ENCODE measurements at places on chromosomes 11 and 22. TPM values are rescaled to one million over a fixed set of nuclear protein-coding genes. Genes with fewer than 3 reads are reported as not detected.

The UPK3A gene
- total RNA-seq, result not detected

The SAA4 gene
- total RNA-seq, result not detected

The ARHGAP32 gene
- 14.5 TPM for total RNA-seq

The JAML gene
- total RNA-seq, result 0.31 TPM

The MIAT gene
- total RNA-seq, result 1.2 TPM

GRCh38 chr22:38494498-38494897 is 11.6 kb downstream of the DDX17 start:
- no peak for DNase-seq
- H3K27ac ChIP-seq, result no peak overlapping the region
- peaks cover 8% of the 10 kb centered on the region for H3K4me1 ChIP-seq
- H3K27me3 ChIP-seq, result no peaks in the 10 kb centered on the region

DNA sequence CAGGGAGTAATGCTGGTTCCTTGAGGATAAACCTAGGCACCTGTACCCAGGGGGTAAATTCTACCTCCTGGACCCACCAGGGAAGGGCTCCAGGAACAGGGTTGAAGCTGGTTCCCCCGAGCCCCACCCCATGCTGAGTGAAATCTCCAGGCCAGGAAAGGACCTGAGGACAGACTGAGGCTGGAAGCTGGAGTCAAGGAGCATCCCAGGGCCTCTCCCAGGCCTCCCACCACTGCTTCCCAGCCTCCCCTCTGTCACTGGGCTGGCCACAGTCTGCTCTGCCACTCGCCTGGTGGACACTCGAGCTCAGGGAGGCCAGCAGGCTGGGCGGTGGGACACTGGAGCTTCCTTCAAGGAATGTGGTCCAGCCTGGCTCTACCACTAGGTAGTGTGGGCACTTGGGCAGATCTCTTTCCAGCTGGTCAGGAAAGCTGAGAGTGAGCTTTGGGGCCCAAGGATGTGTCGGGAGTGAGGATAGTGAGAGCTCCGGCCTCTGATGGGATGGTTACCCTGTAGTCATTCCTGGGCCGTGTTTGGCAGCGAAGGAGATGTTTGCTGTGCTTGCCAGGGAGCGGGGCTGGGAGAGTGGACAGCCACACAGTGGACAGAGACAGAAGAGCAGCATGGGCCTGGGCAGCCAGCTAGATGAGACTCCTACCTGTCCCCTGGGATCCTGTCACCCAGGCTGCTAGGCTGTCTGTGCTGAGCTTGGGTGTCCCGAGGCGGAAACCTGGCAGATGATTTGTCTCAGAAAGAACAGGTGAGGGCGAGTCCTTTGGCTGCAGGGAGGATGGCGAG is 3.4 kb downstream of the OVOL1 start:
- H3K36me3 ChIP-seq, result peaks cover 4% of the 10 kb centered on the region
- no peak overlapping the region for H3K4me3 ChIP-seq
- DNase-seq, result no peak
- H3K27me3 ChIP-seq, result peaks cover 13% of the 10 kb centered on the region
- peak overlapping the region; percentile 48 for H3K27ac ChIP-seq

- no peak overlapping the region for H3K27ac ChIP-seq
- H3K36me3 ChIP-seq, result no peaks in the 10 kb centered on the region
- no peaks in the 10 kb centered on the region for H3K27me3 ChIP-seq
- H3K4me1 ChIP-seq, result no peaks in the 10 kb centered on the region
These were observed 290.8 kb upstream of the ARHGAP42 start for GRCh38 chr11:100396266-100396665.

DNA sequence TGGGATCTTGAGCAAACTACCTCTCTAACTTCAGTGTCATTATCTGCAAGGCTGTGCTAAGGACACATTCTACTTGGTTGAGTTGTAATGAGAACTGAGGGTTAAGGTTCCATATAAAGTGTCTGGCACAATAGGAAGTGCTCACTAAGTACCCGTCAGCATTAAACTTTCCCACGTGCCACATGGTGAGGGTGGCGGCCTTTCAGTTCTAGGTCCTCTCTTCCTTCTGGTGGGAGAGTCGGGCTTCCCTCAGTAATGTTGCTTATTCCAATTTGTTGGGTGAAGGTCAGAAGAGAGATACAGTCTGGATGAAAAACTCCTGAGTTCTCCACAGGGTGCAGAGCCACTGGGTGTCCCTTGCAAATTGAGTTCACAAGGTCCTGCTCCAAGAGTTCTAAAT is 4.6 kb upstream of the CD6 start:
- H3K27ac ChIP-seq, result no peak overlapping the region
- no peak for DNase-seq
- no peak overlapping the region for H3K4me3 ChIP-seq

GRCh38 chr11:103529181-103529684 is 420.0 kb downstream of the DYNC2H1 start:
- H3K27ac ChIP-seq, result no peak overlapping the region
- H3K4me1 ChIP-seq, result no peaks in the 10 kb centered on the region
- DNase-seq, result no peak

DNA sequence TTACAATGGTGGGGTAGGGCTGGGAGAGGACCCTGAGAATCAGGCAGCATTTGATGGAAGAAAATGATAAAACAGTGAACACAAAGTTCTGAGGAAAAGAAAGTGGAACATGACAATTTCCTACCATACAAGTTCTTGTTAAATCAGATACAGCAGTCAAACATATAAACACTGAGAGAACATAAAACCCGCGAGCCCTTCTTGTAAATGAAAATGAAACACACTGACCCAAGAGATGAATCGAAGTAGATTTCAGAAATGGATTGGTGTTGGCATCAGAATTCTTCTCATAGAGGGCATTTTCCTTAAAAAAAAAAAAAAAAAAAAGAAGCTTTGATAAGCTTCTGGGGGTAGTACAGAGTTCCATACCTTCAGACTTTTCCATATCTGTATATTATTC is 134.7 kb upstream of the TMEM45B start:
- no peak for DNase-seq
- no peaks in the 10 kb centered on the region for H3K4me1 ChIP-seq
- no peak overlapping the region for H3K4me3 ChIP-seq
- H3K27me3 ChIP-seq, result no peaks in the 10 kb centered on the region
- H3K27ac ChIP-seq, result no peak overlapping the region

DNA sequence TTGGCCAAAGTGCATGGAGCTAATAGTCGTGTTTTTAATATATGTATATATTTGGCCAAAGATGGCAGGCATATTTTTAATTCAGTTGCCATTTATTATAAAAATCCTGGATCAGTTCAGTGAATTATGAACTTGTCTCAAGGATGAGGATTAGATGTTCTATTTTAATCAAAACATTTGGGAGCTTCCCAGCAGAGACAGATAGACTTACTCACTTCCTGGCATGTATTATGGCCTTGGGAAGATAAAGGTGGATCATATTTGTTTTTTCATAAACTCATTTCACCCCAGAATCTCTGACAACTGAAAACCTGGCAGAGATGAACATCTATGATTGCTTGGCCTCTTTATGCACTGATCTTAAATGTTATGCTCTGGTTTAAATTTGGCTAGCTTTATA is 148.8 kb downstream of the NCAM1 start:
- no peak for DNase-seq
- H3K27ac ChIP-seq, result no peak overlapping the region
- H3K4me1 ChIP-seq, result no peaks in the 10 kb centered on the region
- no peaks in the 10 kb centered on the region for H3K36me3 ChIP-seq

DNA sequence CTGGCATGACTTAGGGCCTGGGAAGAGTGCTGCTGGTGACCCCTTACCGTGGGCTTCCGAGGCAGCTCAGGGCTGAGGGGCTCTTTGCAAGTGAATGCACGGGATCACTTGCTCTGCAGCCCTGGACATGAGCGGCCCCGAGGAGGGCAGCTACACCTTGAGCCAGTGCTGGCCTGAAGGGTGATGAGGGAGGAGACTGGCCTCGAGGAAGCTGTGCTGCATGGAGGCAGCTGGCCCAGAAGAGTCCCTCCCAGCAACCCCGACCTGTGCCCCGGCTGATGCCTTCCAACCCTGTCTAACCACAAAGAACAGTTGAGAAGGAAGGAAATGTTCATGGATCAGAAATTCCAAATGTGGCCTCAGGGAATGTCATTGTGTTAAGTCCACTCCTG is 45.2 kb downstream of the TBX1 start:
- peaks cover 5% of the 10 kb centered on the region for H3K27me3 ChIP-seq
- no peak for DNase-seq
- peaks cover 3% of the 10 kb centered on the region for H3K4me1 ChIP-seq
- no peak overlapping the region for H3K27ac ChIP-seq

DNA sequence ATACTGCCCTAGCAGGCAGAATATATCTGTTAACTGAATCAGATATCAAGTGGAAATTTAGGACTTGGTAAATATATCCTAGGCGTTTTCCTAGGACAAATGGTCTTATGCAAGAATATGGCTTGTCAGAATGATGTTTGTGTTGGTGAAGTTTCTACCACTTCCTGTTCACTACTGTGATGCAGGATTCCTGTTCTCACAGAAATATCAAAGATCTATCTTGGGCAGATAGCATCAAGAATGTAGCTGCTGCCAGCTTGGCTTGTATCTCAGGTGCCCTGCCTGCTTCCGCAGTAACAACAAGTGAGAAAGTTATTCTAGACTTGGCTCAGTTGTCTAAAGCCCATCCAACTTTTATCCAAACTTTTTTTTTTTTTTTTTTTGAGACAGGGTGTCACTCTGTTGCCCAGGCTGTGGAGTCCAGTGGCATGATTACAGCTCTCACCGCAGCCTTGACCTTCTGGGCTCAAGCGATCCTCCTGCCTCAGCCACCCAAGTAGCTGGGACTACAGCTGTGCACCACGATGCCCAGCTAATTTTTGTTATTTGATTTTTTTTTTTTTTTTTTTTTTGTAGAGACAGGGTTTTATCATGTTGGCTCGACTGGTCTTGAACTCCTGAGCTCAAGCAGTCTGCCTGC is 61.3 kb downstream of the PPME1 start:
- no peaks in the 10 kb centered on the region for H3K4me1 ChIP-seq
- no peaks in the 10 kb centered on the region for H3K36me3 ChIP-seq
- H3K27ac ChIP-seq, result no peak overlapping the region
- H3K27me3 ChIP-seq, result peaks cover 1% of the 10 kb centered on the region
- no peak for DNase-seq

DNA sequence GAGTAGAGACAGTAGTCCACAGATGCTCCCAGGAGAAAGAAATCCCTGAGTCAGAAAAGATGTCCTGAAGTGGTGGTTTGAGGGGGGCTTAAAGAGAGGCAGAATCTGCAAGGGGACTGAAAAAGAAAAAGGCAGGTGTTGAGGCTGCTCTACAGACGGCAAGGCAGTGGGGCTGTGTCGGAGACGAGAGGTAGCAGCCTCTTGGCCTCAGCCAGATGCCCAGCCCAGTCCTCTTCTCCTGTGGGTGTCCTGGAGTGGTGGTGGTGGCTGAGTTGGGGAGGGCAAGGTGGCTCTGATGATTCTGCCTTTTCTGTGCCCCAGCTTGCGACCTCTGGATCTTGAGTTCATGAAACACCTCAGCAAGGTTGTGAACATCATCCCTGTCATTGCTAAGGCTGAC is 9.3 kb upstream of the WBP2NL start:
- H3K4me3 ChIP-seq, result no peak overlapping the region
- peaks cover 4% of the 10 kb centered on the region for H3K36me3 ChIP-seq

DNA sequence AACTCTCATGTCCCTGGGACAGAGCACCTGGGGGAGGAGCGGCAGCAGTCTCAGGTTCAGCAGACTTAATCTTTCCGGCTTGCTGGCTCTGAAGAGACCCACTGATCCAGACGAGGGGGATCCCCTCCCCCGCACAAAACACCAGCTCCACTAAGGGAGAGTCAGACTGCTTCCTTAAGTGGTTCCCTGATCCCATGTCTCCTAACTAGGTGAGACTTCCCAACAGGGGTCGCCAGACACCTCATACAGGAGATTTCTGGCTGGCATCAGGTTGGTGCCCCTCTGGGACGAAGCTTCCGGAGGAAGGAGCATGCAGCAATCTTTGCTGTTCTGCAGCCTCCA is 157.2 kb upstream of the TMEM45B start:
- H3K4me3 ChIP-seq, result no peak overlapping the region
- H3K27ac ChIP-seq, result no peak overlapping the region
- no peaks in the 10 kb centered on the region for H3K27me3 ChIP-seq
- no peaks in the 10 kb centered on the region for H3K36me3 ChIP-seq
- DNase-seq, result no peak
- H3K4me1 ChIP-seq, result no peaks in the 10 kb centered on the region

- peaks cover 3% of the 10 kb centered on the region for H3K27me3 ChIP-seq
- no peaks in the 10 kb centered on the region for H3K4me1 ChIP-seq
These were observed 6.0 kb downstream of the DDX25 start for GRCh38 chr11:125910226-125910849.

GRCh38 chr11:2302896-2303626 is 1.2 kb downstream of the TSPAN32 start:
- no peak overlapping the region for H3K27ac ChIP-seq
- no peak for DNase-seq
- H3K4me3 ChIP-seq, result no peak overlapping the region
- no peaks in the 10 kb centered on the region for H3K36me3 ChIP-seq
- H3K4me1 ChIP-seq, result peaks cover 9% of the 10 kb centered on the region
- peaks cover 3% of the 10 kb centered on the region for H3K27me3 ChIP-seq

GRCh38 chr22:32617903-32618302 is 143.3 kb downstream of the FBXO7 start:
- H3K27me3 ChIP-seq, result peaks cover 3% of the 10 kb centered on the region
- H3K4me1 ChIP-seq, result peaks cover 39% of the 10 kb centered on the region
- H3K27ac ChIP-seq, result no peak overlapping the region
- H3K36me3 ChIP-seq, result peaks cover 3% of the 10 kb centered on the region

GRCh38 chr11:130043575-130043974 is 26.1 kb upstream of the APLP2 start:
- H3K4me3 ChIP-seq, result no peak overlapping the region
- H3K27ac ChIP-seq, result peak overlapping the region; percentile 33

DNA sequence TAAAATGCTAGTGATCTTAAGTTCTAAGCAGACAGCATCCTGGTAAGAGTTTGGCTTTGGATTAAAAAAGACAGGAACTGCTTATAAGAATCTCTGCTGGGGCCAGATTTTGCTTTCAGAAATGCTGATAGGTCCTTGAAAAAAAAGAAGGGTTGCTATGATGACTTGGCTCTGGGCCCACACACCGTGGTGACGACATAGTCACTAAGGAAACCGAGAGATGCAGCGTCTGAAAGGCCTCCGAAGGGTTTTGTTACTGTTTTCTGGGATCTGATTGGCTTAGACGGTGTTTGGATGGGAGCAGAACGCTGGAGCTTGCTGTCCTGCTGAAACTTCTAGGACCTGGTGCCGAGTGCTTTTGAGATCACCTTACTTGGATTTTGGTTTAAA is 8.4 kb downstream of the FAM118A start:
- peaks cover 19% of the 10 kb centered on the region for H3K4me1 ChIP-seq
- peaks cover 4% of the 10 kb centered on the region for H3K36me3 ChIP-seq
- peak; percentile 40 for DNase-seq

- H3K27ac ChIP-seq, result no peak overlapping the region
- H3K4me3 ChIP-seq, result no peak overlapping the region
These were observed 24.7 kb downstream of the LDLRAD3 start for GRCh38 chr11:35968386-35969088.

- no peak for DNase-seq
- no peak overlapping the region for H3K27ac ChIP-seq
- peaks cover 21% of the 10 kb centered on the region for H3K36me3 ChIP-seq
- no peak overlapping the region for H3K4me3 ChIP-seq
- peaks cover 15% of the 10 kb centered on the region for H3K4me1 ChIP-seq
These were observed 4.4 kb downstream of the BACE1-AS start for GRCh38 chr11:117295438-117296137.

GRCh38 chr11:94924612-94925011 is 48.7 kb downstream of the CWC15 start:
- DNase-seq, result no peak
- H3K27me3 ChIP-seq, result peaks cover 2% of the 10 kb centered on the region
- H3K27ac ChIP-seq, result peak overlapping the region; percentile 94
- H3K4me3 ChIP-seq, result no peak overlapping the region
- H3K36me3 ChIP-seq, result no peaks in the 10 kb centered on the region
- H3K4me1 ChIP-seq, result peaks cover 58% of the 10 kb centered on the region

Measured in endothelial cell (in vitro differentiated cells).